ENCODE measurements at places on chromosomes 6 and 20.

GRCh38 chr6:136846046-136846445, 23.7 kb downstream of the PEX7 start:
- peak; percentile 57 for DNase-seq

- no peak for DNase-seq
These were observed 97.1 kb upstream of the IYD start for GRCh38 chr6:150271501-150272263.

- DNase-seq, result no peak
These were observed 342.5 kb upstream of the JARID2 start for GRCh38 chr6:14903176-14904038.

- DNase-seq, result peak; percentile 48
These were observed 89.2 kb upstream of the ARID1B start for GRCh38 chr6:156687789-156688619.

GRCh38 chr20:59598625-59599310, 5.6 kb upstream of the PHACTR3 start:
- DNase-seq, result peak; percentile 38

DNA sequence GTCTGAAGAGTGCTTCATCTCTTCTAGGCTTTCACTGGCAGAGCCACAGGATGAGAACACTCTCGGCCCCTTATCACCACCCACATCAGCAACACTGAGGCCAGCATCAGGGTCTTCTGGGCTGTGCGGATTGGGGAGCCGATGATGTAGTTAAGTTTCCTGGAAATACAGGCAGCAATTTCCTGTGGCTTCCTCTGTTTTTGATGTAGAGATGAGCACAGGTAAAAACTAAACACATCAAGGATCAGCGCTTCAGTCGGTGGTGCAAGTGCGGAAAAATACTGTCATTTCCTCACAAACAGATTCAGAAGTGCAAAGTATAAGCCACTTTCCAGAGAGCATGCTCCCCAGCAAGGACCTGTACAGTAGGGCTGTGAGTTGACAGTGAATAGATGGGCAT, 62.6 kb downstream of the BACH2 start:
- no peak for DNase-seq

- DNase-seq, result no peak
These were observed 37.3 kb downstream of the GNAS-AS1 start for GRCh38 chr20:58813369-58813768.

DNA sequence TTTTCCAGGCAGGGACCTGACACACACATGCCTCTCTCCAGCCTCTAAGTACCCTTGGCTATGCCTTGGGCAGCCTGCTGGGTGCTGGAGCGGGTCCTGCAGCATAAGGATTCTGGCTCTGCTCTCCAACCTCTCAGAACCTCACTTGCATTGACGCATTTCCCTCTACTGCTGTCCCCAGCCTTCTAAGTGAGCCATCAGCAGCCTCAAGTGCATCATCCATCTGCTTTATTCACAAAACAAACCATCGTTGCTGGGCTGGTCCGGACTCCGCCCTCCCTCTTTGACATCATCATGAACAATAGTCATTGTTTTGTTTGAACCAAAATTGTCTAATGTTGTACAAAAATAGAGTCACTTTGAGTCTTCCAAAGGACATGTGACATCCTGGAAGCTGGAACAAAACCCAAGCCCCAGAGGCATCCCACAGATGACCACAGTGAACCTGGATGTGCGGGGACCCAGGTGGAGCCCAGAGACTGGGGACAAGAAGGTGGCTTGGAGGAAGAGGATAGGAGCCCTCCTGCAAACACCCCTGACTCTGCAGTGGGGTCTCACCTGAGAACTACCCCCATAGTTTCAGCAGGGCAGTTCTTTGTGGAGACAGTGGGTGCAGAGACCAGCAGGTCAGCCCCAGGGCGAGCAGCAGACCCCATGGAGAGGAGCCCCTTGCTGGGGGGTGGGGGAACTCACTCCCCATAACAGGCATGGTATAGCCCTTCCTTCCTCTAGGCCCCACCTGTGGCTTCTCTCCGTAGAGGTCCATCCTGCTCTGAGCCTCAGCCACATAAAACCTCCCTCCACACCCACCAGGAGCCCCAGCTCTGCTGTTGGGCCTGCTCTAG, 230.1 kb downstream of the SYNDIG1 start:
- DNase-seq, result no peak

GRCh38 chr6:36544228-36544627, 3.1 kb downstream of the STK38 start:
- DNase-seq, result peak; percentile 46

DNA sequence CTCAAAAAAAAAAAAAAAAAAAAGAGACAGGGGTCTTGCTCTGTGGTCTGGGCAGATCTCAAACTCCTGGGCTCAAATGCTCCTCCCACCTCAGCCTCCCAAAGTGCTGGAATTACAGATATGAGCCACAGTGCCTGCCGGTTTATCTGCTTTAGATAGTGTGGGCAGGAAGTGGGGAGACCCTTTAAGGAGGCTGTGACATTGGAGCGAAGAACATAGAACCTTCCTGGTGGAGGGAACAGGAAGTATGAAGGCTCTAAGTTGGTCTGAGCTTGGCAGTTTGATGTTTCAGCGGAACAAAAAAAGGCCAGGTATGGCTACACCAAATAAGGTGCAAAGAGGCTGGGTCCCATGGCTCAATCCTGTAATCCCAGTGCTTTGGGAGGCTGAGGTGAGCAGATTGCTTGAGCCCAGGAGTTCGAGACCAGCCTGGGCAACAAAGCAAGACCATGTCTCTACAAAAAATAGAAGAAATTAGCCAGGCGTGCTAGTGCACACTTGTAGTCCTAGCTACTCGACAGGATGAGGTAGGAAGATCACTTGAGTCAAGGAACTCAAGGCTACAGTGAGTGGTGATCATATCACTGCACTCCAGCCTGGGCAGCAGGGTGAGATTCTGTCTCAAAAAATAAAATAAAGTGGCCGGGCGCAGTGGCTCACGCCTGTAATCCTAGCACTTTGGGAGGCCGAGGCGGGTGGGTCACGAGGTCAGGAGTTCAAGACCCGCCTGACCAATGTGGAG, 8.7 kb upstream of the ZMYND8 start:
- DNase-seq, result no peak

- no peak for DNase-seq
These were observed 29.6 kb upstream of the VAPB start for GRCh38 chr20:58359441-58359840.

DNA sequence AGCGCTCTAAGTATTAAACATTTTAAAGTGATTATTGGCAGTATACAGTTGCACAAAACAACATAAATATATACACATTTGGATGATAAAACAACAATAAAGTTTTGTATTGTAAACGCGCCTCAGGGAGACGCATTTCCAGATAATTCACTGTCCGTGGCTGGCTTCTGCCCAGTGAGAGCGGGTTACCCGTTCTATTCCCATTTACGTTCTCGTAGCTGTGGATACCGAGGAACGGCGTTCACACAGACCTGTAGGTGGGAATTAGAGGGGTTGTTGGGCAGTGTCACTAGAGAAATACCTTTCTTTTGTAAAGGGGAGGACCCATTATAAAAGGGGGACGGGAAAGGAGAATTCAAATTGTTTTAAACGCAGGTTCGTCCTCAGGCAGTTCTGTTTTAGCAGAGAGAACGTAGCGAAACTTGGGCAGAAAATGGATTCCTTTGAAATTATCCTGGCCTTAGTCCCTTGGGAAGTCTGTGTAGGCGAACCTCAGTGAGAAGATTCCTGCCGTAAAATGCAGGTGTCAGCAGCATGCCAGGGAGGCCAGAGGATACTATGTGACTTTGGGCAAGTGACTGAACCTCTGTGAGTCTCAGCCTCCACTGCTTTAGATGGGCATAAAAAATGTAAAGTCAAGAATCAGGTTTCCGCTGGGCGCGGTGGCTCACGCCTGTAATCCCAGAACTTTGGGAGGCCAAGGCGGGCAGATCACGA, 756 bp downstream of the MTG2 start:
- peak; percentile 6 for DNase-seq

DNA sequence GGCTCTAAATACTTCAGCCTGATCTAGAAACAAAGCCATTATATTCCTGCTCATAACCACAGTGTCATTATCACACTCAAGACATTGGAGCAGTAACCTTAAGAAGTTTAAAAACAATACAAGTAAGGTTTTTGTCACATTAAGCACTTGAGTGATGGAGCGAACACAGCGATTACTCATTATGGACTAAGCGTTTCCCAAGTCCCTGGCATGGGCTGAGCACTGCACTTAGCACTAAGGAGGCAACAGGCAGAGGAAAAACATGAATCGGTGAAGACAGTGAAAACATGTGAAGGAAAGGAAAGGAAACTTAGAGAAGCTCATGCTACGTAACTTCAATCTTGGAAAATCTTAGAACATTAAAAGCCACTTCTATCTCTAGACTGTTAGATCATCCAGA, 108.7 kb downstream of the SLC24A3 start:
- DNase-seq, result no peak

DNA sequence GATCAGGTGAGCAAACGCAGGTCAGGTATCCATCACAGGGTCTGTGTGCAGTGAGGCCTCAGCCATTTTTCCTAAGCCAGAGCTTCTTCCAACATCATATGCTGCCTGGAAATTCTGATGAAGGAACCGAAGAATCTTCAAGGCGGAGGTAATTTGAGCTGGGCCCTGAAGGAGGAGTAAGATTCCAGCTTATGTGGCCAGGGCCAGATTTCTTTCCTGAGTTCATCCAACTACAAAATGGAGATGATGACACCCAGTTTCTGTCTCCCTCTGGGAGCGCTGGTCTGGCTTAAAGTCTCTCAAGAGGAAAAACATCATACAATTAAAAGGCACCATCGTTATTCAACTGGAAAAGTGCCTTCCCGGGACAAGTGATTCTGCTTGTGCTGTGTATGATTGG, 6.9 kb upstream of the MANBAL start:
- peak; percentile 82 for DNase-seq

DNA sequence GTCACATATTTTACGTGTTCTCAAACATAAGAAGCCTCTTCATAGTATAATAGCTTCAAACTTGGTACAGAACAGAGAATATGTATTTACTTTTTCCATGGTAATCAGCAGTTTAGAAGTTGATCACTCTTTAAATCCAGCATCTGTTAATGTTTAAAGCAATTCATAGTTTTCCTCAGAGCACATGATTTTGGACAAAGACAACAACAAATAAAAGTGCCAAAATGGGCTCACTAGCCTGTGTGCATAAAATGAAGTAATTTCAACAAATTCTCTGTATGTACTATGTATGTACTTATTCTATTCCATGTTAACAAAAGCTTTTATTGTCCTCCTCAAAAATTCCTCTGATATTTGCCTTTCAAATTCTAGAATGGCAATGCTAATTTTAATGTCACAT, 38.1 kb upstream of the UST start:
- DNase-seq, result no peak

DNA sequence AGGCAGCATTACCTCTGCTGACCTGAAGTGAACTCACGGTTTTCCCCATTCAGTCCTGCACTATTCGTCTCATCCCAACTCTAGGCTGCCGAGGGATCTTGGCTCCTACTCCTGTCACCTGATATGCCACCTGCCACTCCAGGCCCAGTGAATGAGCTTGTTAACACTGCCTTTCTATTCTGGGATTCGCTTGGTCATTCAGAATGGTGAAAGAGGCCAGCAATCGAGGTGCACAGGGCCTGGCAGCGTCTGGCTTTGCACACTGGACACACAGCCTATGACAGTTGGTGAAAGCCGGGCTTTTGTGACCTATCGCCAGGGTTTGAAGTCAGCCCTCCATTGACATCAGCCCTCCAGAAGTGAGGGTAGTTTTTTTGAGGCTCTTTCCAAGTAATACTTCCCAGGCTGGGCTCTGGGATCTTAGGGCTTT, 59.3 kb upstream of the MYL9 start:
- no peak for DNase-seq

GRCh38 chr6:80029470-80029869, 25.0 kb downstream of the TTK start:
- no peak for DNase-seq

DNA sequence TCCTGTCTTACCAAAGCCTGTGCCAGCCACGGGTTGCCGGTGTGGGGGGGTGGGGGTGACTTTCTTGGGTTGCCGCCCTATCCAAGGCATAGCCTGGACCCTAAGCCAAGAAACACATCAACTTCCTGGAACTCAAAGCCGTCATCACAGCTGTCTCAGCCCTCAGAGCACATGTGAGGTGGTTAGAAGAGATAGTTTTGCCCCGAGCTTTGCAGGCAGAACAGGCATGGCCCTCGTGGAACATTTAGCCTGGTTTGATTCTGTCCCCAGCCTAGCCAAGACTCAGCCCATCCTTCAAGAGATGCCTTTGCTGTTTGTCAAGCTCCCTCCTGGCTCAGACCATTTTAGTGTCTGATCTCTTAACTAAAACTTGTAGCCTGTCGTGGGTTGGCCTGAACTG, 64.9 kb downstream of the RREB1 start:
- DNase-seq, result peak; percentile 76

- no peak for DNase-seq
These were observed 133.4 kb upstream of the TOP1 start for GRCh38 chr20:40895182-40895581.

GRCh38 chr20:845226-845868, 11.8 kb downstream of the FAM110A start:
- no peak for DNase-seq

GRCh38 chr20:7772371-7772770, 167.9 kb downstream of the HAO1 start:
- peak; percentile 13 for DNase-seq

DNA sequence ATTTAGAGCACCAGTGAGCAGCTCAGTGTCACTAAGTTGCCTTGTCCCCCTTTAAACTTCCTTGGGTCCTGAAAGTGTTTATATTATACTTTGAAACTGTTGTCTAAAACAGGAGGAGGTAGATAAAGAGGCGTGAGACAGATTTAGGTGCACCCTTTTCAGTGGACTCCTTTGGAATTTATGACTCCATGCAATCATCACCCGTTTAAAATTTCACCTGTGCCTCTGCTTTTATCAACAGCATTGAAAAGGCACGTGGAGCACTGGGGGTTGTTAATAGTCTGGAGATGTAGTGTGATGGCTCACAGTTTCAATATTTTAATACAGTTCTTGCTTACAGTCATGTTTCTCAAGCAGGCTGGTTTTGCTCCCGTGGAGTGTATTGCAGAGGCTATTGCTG, 162.2 kb downstream of the PHACTR1 start:
- DNase-seq, result no peak

DNA sequence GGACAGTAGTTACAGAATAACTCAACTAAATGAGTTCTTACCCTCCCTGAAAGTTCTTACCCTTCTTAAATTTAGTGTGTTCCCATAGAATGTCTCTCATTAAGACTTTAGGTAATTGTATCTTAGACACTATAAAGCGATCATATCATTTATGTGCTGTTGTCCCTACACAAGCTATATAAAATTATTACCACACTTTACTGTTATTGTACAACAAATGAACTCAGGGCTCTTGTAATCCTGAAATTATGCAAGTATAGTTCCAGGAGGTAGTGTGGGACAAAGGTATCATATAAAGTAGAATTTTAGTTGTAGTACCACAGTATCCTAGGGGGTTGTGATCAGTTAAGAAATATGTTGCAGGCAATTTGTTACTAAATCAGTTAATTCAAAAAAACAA, 167.4 kb upstream of the CARMIL1 start:
- DNase-seq, result no peak

DNA sequence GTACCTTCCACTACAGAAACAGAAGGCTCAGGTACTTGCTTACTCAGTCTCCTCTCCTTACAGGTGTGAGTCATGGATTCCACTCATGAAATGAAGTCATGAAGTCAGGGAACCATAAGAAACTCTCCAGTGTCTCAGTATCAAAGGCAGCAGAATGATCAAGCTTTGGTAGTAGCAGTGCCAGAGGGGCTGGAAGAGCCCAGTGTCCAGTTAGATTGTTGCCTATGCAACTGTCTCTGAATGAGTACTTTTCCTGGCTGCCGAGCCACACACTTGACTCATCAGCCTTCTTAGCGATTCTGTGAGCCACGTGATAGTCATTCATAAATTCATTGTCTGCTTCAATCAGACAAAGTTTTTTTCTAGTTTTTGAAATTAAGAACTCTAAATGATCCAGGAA, 52.2 kb upstream of the DTNBP1 start:
- no peak for DNase-seq
